ENCODE measurements at places on chromosomes 7 and 10.

GRCh38 chr10:52950578-52950977 lies 178.0 kb upstream of the MBL2 start:
- no peak for DNase-seq

DNA sequence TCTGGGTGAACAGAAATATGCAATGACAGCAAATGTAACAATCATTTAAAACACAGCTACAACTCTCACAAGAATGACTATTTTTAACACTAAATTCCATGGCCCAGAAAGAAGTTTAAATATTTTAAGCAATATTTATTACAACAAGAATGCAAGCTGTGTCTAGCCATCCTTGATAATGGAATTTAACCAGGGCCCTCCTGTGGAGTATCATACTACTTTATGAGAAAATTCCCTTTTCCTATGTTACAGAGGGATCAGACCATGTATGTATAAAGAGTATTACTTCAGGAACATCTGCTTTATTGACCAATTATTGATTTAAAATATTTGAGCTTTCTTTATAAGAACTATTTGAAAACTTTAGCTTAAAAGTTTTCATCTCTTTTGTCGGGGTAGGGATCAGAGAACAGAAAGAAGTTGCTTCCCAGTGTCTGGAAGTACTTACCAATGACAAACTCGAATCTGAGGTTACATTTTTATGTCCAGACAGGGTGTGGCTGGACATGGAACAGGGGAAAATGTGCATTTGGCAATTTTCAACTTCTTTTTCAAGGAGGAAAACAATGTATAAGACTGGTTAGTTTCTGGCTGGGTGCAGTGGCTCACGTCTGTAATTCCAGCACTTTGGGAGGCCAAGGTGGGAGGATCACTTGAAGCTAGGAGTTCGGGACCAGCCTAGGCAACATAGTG lies 48.3 kb upstream of the NRBF2 start:
- no peak for DNase-seq

- DNase-seq, result no peak
Measured at GRCh38 chr10:130022086-130022485, 58.0 kb upstream of the EBF3 start.

DNA sequence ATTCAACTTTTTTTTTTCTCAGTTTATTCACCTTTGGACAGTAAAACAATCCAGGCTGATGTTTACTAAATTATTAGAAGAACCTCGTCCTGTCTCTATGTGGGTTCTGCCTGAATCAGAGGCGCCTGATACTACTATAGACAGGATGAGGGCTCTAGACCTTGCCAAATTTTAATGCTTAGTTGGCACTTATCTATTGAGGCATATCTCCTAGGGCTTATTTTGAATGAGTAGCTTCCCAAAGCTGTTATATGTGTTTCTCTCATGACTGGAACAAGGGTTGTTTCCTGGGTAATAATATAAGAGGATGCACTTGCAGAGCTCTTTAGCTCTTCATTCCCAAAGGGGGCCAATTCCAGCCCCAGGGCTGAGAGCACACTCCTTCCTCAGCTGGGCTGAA lies 23.6 kb downstream of the HECW1 start:
- DNase-seq, result no peak

DNA sequence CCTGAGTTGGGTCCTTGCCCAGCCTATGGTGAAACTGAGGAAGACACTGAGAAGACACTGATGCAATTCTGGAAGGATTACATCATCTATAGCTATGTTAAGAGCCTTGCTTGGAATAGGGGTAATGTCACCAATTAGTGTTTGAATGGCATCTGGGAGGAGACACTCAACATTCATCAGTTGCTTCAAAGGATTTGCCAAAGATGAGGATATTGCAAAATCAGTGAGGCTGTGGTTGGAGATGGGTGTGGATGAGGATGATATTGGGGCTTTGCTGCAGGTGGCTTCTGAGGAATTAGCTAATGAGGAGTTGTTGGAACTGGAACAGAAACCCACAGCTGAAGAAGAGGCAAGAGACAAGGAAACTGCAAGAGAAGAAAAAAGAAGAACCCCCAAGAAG lies 146.7 kb upstream of the SP4 start:
- DNase-seq, result no peak

- DNase-seq, result no peak
Measured at GRCh38 chr10:132359305-132360040, 27.5 kb downstream of the LRRC27 start.

- DNase-seq, result no peak
Measured at GRCh38 chr7:155931396-155932085, 119.3 kb upstream of the SHH start.

DNA sequence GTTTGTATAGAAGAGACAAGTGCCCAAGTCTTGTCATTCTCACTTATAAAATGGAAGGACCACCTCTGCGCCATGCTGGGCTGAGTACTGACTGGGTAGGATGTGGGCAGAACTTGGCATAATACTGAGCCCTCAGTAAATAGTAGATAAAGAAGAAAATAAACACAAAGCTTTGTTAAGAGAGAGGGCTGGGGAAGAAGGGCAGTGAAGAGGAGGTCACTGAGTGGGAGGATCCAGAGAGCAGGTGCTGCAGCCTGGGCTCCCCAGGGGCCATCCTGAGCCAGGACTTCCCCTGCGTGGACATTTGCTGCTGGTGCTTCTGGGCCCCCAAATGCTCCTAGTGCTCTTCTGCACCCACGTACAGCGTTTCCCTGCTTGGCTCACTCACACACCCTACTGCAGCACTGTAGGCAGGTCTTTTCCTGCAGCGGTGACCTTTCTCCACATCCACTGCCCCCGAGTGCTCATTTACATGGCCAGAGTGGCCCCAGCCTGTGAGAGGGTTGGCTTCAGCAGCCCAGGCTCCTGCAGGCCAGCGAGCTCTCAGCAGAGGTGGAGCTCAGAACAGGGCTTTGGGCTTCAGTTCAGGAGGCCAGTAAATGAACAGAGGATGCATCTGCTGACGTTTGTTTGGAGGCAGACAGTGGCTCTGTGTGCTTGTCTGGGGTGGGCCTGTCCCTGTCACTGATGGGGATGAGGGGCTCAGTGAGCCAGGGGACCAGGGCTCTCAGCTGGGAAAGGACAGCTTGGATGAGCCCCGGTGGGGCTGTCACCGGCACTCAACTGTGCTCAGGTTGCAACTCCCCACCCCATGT lies 164.6 kb downstream of the ADARB2 start:
- no peak for DNase-seq

DNA sequence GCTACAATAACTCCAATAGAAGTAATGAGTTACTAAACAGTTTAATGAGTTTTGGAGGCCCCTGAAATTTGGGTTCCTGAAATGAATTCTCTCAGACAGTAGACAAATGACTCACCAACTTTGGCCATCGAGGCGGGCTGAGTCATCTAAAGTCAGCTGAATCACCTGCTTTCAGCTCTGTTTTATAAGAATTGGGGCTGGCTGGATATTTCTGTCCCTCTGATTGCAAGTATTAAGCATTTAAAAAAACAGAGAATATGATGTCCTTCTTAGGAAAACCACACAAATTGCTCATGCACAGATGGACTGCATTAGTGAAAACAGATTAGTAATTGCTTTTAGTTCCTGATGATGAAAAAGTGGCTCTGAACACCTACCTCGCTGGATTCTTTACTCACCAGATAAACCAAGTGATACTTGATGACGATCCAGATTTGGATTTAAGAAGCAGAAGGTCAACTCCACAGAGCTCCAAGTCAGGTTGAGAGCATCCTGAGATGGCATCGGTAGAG lies 59.1 kb downstream of the ZNF365 start:
- peak; percentile 94 for DNase-seq

GRCh38 chr10:55400075-55400849 lies 599.2 kb upstream of the PCDH15 start:
- peak; percentile 11 for DNase-seq

DNA sequence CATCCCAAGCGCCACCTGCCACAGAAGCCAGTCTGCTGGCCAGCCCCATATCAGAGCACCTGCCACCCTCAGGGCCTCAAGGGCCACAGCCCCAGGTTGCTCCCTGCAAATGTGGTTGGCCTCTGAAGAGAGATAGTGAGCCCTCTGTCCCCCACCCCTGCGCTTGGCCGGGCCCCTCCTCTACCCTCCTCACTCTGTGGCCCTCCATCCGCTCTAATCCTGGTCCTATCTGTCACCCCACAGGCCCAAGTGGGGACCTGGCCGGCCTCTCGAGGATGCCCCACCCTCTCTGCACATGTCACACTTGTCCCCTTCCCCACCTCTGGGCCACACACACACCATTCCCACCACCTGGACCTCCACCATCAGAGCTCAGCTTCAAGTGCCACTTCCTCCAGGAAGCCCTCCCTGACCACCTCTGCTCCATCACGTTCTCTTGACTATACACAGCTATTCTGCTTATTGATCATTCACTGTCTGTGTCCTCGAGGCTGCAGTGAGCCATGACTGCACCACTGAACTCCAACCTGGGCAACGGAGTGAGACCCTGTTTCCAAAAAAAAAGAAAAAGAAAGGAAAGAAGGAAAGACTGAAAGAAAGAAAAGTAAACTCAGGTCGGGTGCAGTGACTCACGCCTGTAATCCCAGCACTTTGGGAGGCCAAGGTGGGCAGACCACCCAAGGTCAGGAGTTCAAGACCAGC lies 42.4 kb downstream of the TNRC18 start:
- DNase-seq, result no peak

DNA sequence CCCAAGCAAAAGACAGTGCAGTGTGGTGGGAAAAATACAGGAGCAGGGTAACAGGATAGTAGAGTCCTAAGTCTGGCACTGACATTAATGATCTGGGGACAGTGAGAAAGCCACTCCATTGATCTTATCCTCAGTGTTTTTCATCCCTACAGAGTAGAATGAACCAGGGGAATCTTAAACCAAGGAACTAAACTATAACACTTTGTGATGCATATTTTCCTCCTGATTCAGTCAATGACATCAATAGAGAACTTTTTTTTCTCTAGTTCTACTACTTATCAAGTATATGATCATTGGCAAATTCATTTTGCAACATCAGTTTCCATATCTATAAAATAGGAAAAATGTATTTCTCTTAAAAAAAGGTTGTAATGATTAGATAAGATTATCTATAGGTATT lies 151.1 kb downstream of the TMEM26 start:
- DNase-seq, result no peak

GRCh38 chr10:70744617-70745143 lies 40.5 kb downstream of the TBATA start:
- no peak for DNase-seq

DNA sequence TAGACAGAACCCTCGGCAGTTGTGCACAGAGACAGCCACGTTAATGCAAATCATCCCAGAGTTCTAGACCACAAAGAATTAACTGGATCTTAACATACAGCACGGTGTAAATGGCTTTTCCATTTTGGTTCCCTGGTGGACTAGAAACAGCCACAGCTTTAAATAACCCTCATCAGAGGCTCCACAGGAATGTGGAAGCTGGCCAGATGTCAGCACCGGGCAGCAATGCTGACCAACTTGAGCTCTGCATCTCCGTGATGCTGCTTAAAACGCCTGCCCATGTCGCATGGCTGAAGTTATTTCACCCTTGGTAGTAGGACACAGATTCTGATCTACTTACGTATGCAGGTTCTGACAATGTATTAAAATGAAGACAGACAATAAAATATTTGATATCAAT lies 24.5 kb downstream of the RSU1 start:
- DNase-seq, result peak; percentile 64

- DNase-seq, result no peak
Measured at GRCh38 chr7:117610396-117610795, 130.6 kb downstream of the CFTR start.

DNA sequence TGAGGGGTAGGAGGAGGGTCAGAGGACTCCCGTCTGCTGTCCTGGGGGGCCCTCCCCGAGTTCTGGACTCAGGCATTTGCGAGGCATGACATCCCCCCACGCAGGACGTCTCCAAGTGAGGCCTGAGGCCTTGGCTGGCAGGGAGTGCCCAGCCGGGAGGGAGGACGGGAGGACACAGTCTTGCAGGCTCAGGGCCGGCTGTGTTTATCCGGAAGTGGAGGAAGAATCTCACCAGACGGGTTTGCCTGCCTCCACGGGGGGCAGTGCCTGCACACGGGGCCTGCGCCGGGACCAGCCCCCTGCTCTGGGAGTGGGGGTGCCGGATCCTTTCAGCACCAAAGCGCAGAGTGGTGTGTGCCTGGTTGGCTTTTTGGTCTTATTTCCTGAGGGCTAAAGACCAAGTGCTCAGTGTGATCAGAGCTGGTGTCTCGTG lies 10.9 kb downstream of the PWWP2B start:
- peak; percentile 64 for DNase-seq

GRCh38 chr10:50360077-50360850 lies 108.9 kb upstream of the ASAH2 start:
- no peak for DNase-seq

GRCh38 chr7:157637216-157637949 lies 300.6 kb downstream of the DNAJB6 start:
- DNase-seq, result no peak

DNA sequence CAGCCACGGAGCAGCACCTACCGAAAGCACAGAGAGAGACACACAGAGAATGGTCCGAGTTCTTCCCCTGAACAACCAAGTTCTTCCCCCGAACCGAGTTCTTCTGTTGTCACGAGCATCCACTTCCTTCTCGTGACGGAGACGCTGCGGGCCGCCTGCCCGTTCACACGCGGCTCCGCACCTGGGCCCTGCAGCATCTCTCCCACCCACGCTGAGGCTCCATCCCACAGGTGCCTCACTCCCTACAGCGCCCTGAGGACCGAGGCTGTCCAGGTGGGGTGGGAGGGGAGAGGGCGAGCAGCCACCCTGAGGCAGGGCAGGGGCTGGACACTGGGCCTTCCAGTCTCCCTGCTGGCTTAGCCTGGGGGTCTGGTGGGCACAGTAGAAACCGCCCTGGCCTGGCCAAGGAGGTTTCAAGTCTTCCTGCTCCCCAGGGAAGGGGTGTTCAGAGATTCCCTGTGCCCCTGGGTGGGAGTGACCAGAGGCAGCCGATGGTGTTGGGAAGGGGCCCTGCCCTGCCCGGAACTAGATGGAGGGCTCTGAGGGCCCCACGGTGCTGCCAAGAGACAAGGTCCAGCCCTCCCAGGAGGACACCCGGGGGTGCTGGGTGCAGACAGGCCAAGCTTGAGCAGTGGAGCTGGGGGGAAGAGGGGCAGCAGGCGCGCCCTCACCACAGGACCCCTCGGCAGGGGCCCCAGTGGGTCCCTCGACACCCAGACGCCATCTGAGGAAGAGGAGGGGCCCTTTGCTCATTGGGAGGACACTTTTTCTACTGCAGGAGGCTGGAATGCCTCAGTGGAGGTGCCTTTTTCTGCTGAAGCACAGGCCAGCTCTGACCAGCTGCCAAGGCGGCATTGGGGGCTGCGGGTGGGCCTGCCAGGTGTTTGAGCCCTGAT lies 5.2 kb upstream of the NKX6-2 start:
- no peak for DNase-seq

DNA sequence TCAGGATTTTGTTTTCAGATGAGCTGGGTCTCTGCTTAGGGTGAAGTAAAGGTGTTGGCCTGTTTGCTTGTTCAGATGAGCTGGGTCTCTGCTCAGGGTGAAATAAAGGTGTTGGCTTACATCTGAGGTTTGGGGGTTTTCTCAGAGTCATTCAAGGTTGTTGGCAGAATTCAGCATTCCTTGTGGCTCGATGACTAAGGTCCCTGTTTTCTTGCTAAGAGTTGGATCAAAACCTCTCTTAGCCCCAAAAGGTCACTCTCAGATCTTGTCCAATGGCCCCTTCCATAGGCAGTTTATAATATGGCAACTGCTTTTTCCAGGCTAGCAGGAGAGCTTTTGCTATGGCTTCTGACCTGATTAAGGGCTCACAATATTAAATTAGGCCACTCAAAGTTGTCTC lies 106.6 kb downstream of the ADAM22 start:
- DNase-seq, result peak; percentile 47

- no peak for DNase-seq
Measured at GRCh38 chr10:1638889-1639419, 98.4 kb downstream of the ADARB2 start.

GRCh38 chr7:128233471-128233870 lies 7.6 kb upstream of the LEP start:
- DNase-seq, result no peak

- DNase-seq, result no peak
Measured at GRCh38 chr7:12601302-12601869, 30.9 kb downstream of the SCIN start.

All from iris pigment epithelial cell (primary cell).